Astrocyte (in vitro differentiated cells and primary cell): ENCODE measurements at places on chromosomes 3 and 15. TPM values are rescaled to one million over a fixed set of nuclear protein-coding genes. Genes with fewer than 3 reads are reported as not detected.

SELENOT gene
- total RNA-seq, result 130 and 132 TPM in 2 replicates

MUC4 gene
- 0.02 and 0.05 TPM in 2 replicates for total RNA-seq

USF3 gene
- total RNA-seq, result 10.0 and 11.8 TPM in 2 replicates

DNA sequence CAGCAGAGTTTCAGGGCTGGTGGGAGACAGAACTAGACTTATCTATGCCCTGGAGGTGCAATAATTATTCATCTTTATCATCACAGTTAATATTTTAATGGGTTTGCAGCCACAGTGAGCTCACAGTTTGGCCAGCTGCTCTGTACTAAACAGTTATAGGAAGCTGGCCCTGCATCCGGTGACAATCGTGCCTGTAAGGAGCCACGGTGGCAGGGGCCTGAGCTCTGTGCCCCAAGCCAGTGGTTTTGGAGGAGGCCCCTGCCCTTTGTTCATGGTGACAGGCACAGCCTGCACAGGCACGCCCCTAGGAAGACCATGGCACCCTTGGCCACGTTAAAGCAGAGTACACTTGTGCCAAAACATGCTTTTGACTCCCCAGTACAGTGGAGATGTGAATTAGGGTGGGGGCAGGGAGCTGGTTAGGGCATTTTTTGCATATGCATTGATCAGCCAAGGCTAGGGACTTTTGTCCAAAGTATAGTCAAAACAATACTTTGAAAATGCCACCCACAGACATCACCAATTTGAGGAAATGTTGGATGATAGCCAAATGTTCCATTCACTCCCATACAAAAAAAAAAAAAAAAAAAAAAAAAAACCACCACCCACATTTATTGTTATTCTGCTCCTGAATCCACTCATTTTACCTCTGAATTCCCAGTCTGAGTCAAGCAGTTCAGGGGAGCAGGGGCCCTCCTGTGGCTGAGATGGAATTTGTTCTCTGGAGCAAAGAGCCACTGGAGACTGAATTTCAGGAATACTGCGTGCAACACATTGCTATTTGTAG, 3.4 kb upstream of the RFTN1 start:
- peak; percentile 66 for DNase-seq

DNA sequence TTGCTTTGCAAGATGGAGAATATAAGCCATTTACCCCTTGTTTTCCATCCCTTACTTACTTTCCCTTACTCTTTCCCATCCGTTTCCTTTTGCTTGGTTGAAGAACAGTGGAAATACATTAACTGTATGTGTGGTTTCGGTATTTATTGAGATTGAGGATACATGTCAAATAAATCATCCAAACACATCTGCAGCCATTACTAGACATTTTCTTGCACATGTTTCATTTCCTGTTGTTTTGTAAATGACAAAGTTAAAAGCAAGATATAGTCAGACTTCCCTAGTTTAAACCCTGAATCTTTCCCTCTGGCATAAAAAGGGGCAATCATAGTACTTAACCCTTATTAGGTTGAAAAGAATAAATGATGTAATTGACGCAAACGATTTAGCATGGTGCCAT, 82.1 kb upstream of the BCHE start:
- DNase-seq, result no peak

BDH1 gene
- 0.96 and 1.5 TPM in 2 replicates for total RNA-seq

GOLGA8J gene
- 0.67 TPM in 1 of 2 replicates, not detected in the other for total RNA-seq

DNA sequence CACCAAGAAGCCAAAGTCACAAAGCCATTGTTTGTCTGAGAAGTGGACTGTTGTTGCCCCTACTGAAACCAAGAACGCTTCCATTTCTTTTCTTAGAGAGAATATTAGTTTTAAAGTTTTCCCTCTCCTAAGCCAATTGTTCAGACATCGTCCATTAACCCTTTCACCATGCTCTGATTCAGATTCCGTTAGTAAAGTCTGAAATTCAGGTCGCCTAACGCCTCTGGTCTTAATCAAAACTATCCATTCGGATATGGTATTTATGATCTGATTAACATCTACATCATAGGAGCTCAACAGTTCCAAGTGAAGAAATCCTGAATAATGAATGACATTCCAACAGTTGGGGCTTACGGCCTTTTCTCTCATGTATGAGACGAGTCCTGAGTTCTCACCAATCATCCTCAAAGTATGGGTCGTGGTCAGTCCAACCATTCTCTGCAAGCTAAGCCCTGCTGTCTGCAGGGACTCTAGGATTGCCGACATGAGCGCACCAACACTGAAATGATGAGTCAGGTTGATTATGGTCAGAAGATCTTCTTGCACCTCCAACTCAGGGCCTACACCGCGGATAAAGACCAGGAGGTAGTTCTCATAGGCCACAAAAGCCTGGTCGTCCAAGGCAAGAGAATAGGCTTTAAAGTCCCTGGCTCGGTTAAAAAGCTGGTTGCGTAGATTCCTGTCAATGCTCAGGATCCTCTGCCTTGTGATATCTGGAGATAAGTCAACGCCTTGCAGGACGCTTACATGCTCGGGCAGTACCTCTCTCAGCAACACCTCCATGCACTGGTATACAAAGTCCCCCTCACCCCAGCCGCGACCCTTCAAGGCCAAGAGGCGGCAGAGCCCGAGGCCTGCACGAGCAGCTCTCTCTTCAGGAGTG, 767 bp downstream of the EPM2AIP1 start:
- peak; percentile 77 for DNase-seq

- DNase-seq, result peak; percentile 32
These were observed 50.8 kb upstream of the RPL32 start for GRCh38 chr3:12891985-12892839.

GADL1 gene
- total RNA-seq, result 0.09 TPM in 1 of 2 replicates, not detected in the other

DNA sequence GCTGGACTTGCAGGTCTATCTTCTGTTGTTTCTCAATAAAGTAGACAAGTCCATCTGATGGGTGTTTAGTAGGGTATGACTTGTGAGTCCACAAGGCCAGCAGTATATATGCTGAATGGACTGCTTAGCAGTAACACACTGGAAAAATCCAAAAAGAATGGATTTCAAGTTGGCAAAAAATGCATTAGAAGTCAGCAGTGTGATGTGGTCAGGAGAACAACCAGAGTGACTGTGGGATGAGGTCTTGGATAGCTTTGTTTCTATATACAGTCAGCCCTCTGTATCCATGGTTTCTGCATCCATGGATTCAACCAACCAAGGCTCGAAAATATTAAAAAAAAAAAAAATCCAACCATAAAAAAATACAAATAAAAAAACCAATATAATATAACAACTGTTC, 55.8 kb downstream of the LPP start:
- DNase-seq, result peak; percentile 39

GRCh38 chr3:37279236-37279635, 104.9 kb upstream of the LRRFIP2 start:
- DNase-seq, result no peak

GMNC gene
- total RNA-seq, result 0.62 and 0.75 TPM in 2 replicates

CPEB1 gene
- 15.4 and 18.5 TPM in 2 replicates for total RNA-seq

AADACL2 gene
- total RNA-seq, result not detected in 2 replicates

DNA sequence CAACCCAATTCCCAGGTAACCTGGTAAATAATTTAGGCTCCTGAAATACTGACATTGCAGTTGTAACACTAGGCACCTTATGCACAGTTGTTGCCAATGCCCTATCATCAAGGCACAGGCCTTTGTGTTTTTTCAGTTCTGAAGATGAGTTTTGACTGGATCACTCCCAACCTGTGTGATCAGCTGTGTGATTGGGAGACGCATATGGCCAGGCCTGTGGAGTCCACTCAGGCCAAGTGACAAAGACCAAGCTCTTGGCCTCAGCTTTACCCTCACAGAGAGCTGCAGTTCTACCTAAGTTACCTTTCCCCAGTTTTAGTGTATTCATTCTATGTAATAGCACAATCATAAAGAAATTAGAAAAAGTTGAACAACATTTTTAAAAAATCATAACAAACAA, 19.2 kb upstream of the AQP9 start:
- DNase-seq, result no peak

GRCh38 chr3:17412950-17413530, 329.4 kb downstream of the TBC1D5 start:
- DNase-seq, result peak; percentile 32
